Activated T-cell treated with anti-CD3 and anti-CD28 coated beads for 1 hour (primary cell): ENCODE measurements at places on chromosomes 5 and 9.

- no peak for DNase-seq
These were observed 132.9 kb downstream of the LIFR start for GRCh38 chr5:38423276-38424147.

- DNase-seq = no peak
These were observed 126.4 kb upstream of the ADAMTSL1 start for GRCh38 chr9:18347386-18348082.

DNA sequence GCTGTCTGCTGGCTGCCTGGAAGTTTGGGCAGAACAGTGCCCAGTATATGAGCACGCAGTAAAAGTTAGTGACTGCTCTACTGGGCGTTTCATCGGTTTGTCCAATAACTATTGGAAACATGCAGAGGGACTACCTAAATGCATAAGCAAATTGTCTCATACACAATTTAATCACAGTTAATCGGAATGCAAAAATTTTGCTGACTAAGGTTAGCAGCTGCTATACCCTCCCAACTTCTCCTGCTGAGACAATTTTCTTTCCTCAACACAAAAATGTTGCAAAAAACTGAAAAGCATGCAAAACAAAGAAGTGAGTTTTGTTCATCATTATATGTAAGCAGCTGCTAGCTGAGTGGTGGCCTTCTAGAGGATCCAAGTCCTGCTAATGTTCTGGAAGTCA, 327.5 kb downstream of the SEMA5A start:
- no peak for DNase-seq

GRCh38 chr5:7586480-7586879, 190.5 kb downstream of the ADCY2 start:
- DNase-seq = no peak

DNA sequence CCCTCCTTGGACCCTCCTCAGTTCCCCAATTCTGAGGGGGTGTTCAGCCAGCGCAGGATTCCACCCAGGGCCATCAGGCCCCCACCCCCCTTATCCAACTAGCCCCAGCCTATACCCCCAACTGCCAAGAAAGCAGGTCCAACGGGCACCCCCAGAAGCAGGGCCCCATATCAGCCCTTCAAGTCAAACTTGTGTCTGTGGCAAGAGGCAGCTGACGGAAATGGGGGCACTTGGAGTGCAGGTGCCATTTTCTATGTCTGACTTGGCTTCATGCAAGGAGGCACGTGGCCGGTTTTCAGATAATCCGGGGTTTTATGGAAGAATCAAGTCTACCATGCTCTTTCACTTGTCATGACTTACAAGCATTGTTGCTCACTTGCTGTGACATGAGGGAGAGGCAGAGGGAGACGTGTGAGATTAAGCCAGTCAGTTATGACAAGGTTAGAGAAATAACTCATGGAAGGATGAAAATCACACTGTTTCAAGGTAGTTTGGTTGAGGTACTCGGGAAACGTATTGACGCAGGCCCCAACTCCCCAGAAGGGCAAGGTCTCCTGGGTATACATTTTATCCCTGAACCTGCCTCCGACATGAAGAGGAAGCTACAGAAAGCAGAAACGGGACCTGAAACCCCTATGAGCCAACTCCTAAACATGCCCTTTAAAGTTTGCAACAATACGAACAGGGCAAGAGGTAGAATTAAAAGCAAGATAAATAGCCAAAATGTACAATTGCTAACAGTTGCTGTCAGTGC, 26.5 kb upstream of the CLPTM1L start:
- DNase-seq = no peak
